ENCODE measurements at places on chromosomes 4 and X. TPM values are rescaled to one million over a fixed set of nuclear protein-coding genes. Genes with fewer than 3 reads are reported as not detected.

The DUSP21 gene
- total RNA-seq: not detected

The SOD3 gene
- not detected for total RNA-seq

The SHROOM3 gene
- total RNA-seq: 7.9 TPM

The CAPN6 gene
- not detected for total RNA-seq

The BEND2 gene
- total RNA-seq: not detected

The CRMP1 gene
- 3.2 TPM for total RNA-seq

The LPAR4 gene
- total RNA-seq: not detected

The NUDT10 gene
- total RNA-seq: 0.42 TPM

The DCUN1D4 gene
- 18.1 TPM for total RNA-seq

The ADGRG2 gene
- 7.1 TPM for total RNA-seq

The ATP11C gene
- 12.5 TPM for total RNA-seq

The UBA6 gene
- total RNA-seq: 19.1 TPM

The FHIP1A gene
- total RNA-seq: 0.24 TPM

The PDCL2 gene
- total RNA-seq: not detected

The VCX gene
- not detected for total RNA-seq

The SPARCL1 gene
- not detected for total RNA-seq

The PRKG2 gene
- total RNA-seq: 0.78 TPM

The SPACA5 gene
- total RNA-seq: not detected

The GBA3 gene
- total RNA-seq: not detected

The PDGFRA gene
- total RNA-seq: 0.51 TPM

The ENOX2 gene
- total RNA-seq: 7.8 TPM

The COX7B2 gene
- total RNA-seq: not detected

The EPHA5 gene
- 0.44 TPM for total RNA-seq

The ABLIM2 gene
- 1.7 TPM for total RNA-seq

The AVPR2 gene
- total RNA-seq: not detected

The CWH43 gene
- total RNA-seq: not detected

The SLC7A11 gene
- 27.5 TPM for total RNA-seq

The SSX2 gene
- not detected for total RNA-seq

The BRS3 gene
- not detected for total RNA-seq

The LRP2BP gene
- total RNA-seq: 0.18 TPM

The COL4A6 gene
- total RNA-seq: 17.1 TPM

Data from A549 treated with CORT108297 at 1 μM for 4 hours (cell line).